ENCODE measurements at places on chromosomes 16 and 17.
A peak's percentile ranks its signal among the peaks of the same experiment; 100 is the strongest.

- DNase-seq: peak; percentile 87
Measured at GRCh38 chr17:58786586-58787295, 31.1 kb downstream of the PPM1E start.

DNA sequence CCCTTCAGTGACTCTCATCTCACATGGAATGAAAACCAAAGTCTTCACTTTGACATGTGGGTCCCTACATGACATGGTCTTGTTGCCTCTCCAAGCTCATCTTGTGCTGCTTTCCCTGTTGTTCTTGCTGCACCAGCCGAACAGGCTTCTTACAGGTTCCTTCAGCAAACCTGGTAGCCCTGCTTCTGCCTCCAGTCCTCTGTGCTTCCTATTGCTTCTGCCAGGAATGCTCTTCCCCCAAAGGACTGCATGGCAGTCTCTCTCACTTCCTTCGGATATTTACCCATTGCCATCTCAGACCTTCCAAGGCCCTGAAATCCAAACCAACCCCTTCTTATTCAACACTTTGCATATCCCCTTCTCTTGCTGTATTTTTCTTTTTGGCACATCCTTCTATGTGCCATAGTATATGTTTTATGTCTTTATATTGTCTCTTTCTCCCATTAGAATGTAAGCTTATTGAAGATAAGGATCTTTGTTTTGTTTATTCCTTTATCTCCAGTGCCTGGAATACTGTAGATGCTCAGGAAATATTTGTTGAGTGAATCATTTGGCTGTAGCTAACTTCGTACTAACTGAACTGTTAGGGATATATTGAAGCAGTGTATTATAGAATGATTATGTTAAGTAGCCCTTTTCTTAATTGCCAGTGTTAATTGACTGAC lies 57.9 kb upstream of the SLC12A3 start:
- DNase-seq: peak; percentile 74

- DNase-seq: no peak
Measured at GRCh38 chr17:48619826-48620449, 4.8 kb upstream of the HOXB8 start.

DNA sequence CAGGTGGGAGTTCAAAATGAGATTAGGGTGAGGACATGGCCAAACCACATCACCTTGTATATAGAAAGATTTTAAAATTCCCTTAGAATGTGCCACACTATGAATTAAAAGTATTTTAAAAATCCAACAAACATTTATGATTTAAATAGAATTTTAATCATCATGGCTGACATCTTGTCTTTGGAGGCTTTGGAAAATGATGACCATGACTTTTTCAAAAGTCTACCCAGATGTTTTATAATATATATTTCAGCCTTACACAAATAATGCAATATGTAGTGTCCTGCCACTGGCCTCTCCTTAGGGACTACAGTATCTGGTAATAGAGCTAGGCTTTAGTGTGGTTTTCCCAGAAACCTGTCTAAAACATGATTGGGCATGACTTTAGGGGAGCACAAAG lies 1353.4 kb upstream of the GOT2 start:
- no peak for DNase-seq

DNA sequence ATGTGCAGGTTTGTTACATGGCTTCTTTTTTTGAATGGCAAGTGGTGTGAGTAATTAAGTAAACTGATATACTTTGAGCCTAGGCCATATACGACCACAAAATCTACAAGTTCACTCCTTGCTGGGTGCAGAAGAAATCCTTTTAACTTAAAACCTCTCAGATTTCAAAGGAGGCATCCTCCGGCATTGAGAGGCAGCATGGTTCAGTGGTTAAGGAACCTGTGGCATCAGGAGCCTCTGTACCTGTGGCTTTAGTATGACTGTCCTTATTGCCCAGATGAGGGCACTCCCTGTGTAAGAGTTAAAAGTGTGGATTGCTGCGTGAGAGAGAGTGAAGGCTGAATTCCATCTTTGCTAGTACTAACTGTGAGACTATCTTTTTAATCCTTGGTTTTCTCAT lies 3.3 kb downstream of the NLRP1 start:
- no peak for DNase-seq

DNA sequence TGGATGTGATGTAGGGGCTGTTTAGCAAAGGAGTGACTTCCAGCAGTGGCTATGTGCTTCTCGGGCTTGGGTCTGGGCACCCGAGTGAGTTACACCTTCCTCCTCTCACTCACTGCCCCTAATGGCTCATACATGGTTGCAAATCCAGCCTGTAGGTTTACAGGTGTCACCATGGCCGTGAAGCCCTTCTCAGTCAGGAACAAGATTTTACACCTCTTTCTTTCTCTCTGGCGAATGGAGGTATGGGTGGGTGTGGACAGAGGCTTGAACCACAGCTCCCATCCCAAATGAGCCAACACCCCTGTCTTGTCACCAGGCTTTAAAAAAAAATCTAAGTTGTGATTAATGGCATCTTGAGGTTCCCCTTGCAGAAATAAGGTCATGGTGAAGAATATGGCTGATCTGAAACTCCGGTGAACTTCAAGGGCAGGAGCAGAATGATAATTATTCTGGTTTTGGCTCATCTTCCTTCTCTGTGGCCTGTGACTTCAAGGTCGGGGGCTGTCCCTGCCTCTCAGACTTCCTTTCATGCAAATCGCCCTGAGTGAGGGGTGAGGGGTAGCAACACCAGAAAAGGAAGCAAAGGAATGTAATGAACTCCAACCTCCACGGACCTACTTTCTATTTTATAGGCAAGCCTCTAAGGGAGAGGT lies 331.2 kb downstream of the MAF start:
- DNase-seq: no peak
